ENCODE measurements at places on chromosomes 12 and 14. TPM values are rescaled to one million over a fixed set of nuclear protein-coding genes. Genes with fewer than 3 reads are reported as not detected.

GRCh38 chr12:108773798-108774788, 42.8 kb upstream of the CORO1C start:
- H3K27ac ChIP-seq = no peak overlapping the region
- H3K4me1 ChIP-seq = no peaks in the 10 kb centered on the region
- no peaks in the 10 kb centered on the region for H3K27me3 ChIP-seq
- no peak overlapping the region for H3K4me3 ChIP-seq

GRCh38 chr12:30201301-30202160, 417.8 kb upstream of the TMTC1 start:
- H3K27ac ChIP-seq = no peak overlapping the region
- H3K27me3 ChIP-seq = no peaks in the 10 kb centered on the region
- H3K4me3 ChIP-seq = no peak overlapping the region
- peaks cover 6% of the 10 kb centered on the region for H3K4me1 ChIP-seq
- DNase-seq = no peak

KRT2 gene
- total RNA-seq = not detected

CLMN gene
- 15.7 TPM for total RNA-seq

NUP107 gene
- total RNA-seq = 24.5 TPM
